Activated CD8-positive, alpha-beta memory T cell treated with anti-CD3 and anti-CD28 coated beads, Interleukin-2, amount 10 ng/mL, durations not matched to agents 7 days and 5 days (primary cell): ENCODE measurements at places on chromosomes 3 and 15. TPM values are rescaled to one million over a fixed set of nuclear protein-coding genes. Genes with fewer than 3 reads are reported as not detected.
A peak's percentile ranks its signal among the peaks of the same experiment; 100 is the strongest.

GRCh38 chr3:70383360-70383831 lies 71.0 kb upstream of the MDFIC2 start:
- DNase-seq, result no peak

DNA sequence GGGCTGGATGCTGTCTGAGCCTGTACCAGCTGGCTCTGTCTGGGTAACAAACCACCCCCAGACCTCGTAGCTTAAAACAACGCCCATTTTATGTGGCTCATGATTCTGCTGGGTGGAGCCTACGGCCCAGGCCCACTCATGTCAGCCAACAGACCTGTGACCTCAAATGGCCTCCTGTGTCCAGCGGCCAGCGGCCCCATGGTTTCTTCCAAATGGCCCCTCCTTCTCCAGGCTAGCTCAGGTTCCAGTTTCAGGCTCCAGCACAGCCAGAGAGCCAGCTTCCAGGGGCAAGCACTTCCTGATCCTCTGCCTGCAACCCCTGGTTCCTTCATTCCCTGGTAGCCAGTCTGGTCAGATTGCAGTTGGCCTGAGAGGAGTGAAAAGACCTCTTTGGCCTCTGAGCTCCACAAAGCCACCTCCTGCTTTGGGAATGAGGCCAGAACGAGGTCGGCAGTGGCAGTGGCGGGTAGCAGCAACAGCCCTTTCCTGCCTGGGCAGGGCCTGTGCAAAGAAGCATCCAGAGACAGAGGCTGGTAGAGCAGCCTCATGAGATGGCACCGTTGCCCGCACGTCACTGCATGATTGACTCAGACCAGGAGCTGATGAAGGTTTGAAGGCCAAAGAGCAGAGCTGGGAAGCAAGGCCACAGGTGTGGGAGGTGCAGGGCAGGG lies 21.0 kb upstream of the PLXNA1 start:
- DNase-seq, result no peak

GRCh38 chr3:137988152-137988551 lies 21.8 kb upstream of the CLDN18 start:
- DNase-seq, result peak; percentile 45

DNA sequence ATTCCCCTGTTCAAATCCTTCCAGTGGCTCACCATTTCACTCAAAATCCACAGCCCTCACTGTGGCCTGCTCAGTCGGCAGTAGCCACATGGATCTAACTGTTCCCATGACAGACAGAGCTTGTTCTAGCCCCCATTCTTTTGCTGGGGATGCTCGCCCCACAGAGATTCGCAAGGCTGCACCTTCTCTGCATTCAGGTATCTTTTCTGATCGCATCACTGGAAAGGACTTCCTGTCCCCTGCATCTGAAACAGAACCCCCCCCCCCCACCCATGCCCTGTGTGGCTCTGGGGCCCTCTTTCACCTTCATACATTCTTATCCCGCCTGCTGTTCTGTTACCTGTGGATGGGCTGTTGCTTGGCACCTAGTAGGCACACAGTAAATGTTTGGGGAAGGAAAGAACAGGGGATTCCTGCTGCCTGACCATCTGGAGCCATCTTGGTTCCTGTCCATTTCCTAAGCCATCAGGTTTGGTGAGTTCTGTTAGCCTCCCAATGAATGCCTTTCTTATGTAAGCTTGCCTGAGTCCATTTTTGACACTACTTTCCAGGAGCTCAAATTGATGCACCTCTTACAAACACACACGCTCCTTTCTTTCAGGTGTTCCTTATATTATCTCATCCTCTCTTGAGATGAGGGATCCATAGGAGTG lies 42.9 kb upstream of the PGPEP1L start:
- DNase-seq, result no peak

DNA sequence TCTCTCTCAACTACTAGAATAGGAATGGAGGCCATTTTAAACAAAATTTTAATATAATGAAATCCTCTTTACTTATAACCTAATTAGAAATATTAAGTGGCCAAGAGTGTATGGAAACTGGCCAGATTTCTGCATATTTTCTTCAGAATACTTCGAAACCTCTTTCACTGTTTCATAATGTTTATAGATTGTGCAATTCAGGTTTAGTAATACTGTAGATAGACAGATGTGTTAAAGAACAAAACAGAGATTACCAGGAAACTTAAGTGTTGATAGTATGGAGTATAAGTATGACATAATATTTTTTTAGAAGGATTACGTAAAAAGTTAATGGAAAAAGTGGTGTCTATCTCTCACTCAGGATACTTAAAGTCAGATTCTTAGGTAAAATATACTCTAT lies 4.7 kb downstream of the ABHD5 start:
- no peak for DNase-seq

- DNase-seq, result no peak
Observed at GRCh38 chr3:13513051-13513912, 33.2 kb downstream of the HDAC11 start.

DNA sequence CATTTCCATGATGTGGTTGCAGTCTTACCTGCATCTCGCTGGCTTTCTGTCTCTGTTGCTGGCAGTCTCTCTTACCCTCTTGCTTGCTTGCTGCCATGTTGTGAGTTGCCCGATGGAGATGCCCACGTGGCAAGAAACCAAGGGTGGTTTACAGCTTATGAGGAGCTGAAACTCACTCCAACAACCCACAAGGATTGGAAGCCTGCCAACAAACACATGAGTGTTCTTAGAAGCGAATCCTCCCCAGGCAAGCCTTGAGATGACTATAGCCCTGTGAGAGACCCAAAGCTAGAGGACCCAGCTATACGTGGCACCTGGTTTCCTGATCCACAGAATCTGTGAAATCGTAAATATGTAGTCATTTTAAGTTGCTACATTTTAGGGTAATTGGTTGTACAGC lies 490.9 kb upstream of the ADAMTS9 start:
- no peak for DNase-seq

- DNase-seq, result no peak
Observed at GRCh38 chr3:98897701-98898100, 3.8 kb downstream of the DCBLD2 start.

OR5H15 gene
- total RNA-seq, result not detected

GRCh38 chr3:175240921-175241320 lies 381.8 kb downstream of the NAALADL2 start:
- DNase-seq, result no peak

GABRA5 gene
- not detected for total RNA-seq

DNA sequence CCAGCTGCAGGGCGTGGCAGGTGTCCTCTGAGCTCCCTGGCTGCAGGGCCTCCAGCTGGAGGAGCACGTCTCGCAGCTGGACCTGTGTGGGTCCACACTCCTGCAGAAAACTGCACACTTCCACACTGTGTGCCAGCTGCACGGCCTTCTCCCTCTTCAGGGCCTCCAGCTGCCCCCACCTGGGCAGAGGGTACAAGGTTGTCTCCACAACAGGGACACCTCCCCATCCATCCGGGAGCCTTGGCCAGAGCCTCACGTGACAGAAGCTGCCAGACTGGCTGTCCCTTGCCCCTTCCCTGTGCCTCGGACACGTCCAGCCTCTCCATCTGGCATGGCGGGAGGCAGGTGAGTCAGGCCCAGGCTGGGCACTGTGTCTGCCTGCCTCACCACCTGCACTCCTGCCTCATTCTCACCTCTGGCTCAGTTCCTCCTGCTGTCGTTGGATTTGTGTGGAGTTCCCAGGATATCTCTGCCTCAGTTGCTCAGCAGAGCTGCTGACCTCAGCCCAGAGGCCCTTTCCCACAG lies 14.5 kb downstream of the SPTBN5 start:
- DNase-seq, result no peak

DNA sequence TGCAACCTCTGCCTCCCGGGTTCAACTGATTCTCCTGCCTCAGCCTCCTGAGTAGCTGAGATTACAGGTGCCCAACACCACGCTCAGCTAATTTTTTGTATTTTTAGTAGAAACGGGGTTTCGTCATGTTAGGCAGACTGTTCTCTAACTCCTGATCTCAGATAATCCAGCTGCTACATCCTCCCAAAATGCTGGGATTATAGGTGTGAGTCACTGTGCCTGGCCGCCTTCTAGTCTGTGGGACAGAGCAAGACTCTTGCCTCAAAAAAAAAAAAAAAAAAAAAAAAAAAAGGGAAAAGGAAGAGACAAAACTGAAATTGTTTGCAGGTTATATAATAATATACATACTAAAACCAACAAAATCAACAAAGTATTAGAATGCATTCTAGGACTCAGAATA lies 215.2 kb downstream of the PCCB start:
- no peak for DNase-seq

- DNase-seq, result no peak
Observed at GRCh38 chr15:80835336-80835735, 56.2 kb downstream of the CEMIP start.

GRCh38 chr3:183222631-183223235 lies 30.3 kb upstream of the B3GNT5 start:
- no peak for DNase-seq

- peak; percentile 87 for DNase-seq
Observed at GRCh38 chr3:187739561-187740332, 5.5 kb downstream of the BCL6 start.

DNA sequence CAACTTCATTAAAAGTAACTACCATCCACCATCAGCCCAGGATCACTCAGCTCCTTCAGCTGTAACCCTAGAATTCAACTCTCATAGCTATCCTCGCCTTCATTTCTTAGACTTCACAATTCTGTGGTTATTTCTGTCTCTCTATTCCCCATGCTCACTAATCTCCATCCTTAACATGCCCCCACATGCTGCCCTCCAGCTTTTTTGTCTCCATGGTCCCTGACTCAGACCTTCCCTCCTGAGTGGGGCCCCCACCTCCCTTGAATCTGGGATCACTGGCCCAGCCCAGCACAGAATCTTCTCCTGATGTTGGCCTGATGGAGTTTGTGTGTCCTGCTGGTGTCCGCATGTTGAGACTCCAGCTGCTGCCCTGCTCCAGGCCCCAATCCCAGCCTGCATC lies 41.7 kb downstream of the CHST14 start:
- DNase-seq, result no peak

- DNase-seq, result no peak
Observed at GRCh38 chr3:53083949-53084309, 38.1 kb upstream of the SFMBT1 start.

- DNase-seq, result no peak
Observed at GRCh38 chr3:154427685-154428285, 2.2 kb downstream of the GPR149 start.

EBLN2 gene
- total RNA-seq, result 5.1 TPM

GRCh38 chr3:128190501-128190900 lies 37.2 kb downstream of the EEFSEC start:
- no peak for DNase-seq

KNG1 gene
- total RNA-seq, result not detected

DNA sequence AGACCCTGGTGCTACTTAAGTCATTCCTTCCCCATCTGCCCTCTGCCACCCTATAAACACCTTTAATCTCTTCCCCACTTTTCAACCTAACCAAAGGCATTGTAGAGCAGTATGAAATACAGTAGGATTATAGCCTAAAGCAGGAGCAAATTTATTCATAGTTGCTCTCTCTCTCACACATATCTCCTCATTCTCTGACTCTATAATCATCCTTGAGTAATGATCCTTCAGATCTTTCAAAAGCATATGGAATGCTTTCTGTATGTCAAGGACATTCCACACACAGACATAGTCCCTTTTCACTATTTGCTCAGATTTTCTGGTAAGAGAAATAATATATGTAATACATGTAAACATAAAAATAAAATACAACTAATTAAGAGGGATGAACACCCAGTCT lies 54.1 kb downstream of the TRPC1 start:
- DNase-seq, result no peak

GRCh38 chr3:169026543-169027182 lies 636.8 kb downstream of the MECOM start:
- no peak for DNase-seq

- DNase-seq, result no peak
Observed at GRCh38 chr3:182711853-182712252, 81.5 kb upstream of the ATP11B start.

GRCh38 chr15:84967380-84967779 lies 14.3 kb upstream of the PDE8A start:
- DNase-seq, result no peak

DNA sequence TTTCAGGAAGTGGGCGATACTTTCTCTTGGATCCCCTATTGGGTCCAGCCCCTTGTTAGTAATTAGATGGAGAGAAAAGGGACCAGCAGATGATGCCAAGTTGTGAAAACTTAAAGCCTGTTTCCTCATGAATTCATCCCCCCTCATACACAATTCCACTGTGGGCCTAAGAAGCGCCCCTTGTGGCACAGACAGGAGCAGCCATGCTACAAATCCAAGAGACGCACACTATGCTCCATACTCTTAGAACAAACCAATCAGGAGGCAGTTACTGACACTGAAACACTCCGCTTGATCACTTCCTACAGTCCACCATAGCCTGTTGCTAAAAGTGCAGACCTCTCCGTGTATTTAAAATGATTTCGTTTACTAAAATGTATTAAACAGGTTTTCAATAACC lies 111.3 kb upstream of the ARRDC4 start:
- DNase-seq, result no peak

- peak; percentile 5 for DNase-seq
Observed at GRCh38 chr15:66865622-66866611, 163.9 kb downstream of the SMAD6 start.

CD96 gene
- total RNA-seq, result 311 TPM

DNA sequence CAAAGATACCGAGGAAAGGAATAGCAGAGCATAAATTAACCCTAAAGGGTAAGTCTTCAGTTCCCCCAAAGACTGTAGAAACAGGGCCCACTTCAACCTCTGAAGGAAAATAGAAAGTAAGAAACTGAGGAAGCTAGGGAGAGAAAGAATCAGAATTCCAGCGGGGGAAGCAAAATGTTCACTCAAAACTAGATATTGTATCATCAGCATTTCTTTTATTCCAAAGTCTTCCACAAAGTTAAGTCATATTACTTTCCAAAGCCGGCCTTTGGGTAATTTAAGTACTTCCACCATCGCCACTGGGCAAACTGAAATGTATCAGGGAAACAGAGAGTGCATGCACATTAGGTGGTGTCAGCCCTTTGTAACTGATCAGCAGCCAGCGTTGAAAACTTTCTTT lies 88.3 kb downstream of the RSL24D1 start:
- no peak for DNase-seq

DNA sequence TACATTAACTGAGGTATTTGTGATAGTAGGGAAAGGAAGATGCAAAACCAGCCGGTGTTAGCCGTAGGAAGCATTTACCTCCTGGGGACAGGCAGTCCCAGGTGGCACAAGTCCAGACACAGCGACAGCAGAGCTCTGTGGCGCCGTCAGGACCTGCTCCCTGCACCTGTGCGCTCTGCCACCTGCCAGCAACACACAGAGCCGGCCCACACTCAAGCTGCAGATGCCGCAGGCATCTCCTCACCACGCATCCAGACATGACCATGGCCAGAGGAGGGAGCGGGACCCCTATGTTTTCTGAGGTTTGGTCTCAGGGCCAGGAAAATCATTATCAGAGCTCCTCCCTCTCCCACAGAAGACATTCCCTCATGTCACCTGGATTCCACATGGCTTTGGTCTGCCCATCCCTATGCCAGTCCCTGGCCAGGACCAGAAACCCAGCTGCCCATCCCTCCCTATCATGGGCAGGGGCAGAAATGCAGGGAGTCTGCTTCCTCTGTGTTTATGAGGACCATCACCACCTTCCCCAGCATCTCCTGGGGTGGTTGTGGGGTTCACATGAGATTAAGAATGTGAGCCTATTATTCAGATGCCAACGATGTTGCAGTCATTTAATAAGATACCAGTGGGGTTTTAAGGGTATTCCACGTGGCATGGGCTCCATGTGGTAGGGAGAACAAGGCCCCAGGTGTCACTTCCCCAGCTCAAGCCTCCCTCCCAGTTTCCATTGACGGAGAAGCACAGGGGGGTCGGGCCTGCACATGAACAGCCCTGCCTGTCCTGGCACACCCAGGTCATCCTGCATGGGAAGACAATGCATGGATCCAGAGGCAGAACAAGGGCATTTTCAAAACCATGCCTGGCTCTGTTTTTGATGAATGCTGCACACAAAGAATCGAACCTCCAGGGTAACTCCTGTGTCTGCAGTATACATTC lies 251.1 kb downstream of the OCA2 start:
- no peak for DNase-seq

GRCh38 chr3:195877136-195877715 lies 31.1 kb downstream of the TNK2 start:
- no peak for DNase-seq
